Inflammatory macrophage (primary cell): ENCODE measurements at places on chromosomes 2 and 18.
A peak's percentile ranks its signal among the peaks of the same experiment; 100 is the strongest.

- DNase-seq, result no peak
Observed at GRCh38 chr2:100407563-100407962, 9.9 kb downstream of the CHST10 start.

DNA sequence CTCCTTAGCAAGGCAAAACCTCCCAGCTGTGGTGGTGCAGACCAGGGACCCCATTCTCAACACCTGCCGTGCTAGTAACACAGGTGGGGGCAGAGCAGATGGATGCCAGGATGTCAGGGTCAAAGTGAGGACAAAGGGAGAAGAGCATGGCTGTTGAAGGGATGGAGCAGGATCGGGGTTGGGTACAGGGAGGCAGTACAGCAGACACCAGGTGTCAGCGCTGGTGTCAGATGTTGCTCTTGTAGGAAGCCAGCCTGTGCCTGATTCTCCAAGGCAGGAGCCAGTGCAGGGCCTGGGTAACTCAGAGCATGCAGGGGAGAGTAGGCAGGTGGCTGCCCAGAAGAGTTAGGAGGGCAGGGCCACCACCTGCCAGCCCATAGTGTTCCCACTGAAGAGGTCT lies 222.1 kb upstream of the SPRED2 start:
- no peak for DNase-seq

- DNase-seq, result no peak
Observed at GRCh38 chr2:15040429-15041084, 408.0 kb downstream of the LRATD1 start.

- no peak for DNase-seq
Observed at GRCh38 chr18:55501982-55502710, 85.8 kb downstream of the TCF4 start.

DNA sequence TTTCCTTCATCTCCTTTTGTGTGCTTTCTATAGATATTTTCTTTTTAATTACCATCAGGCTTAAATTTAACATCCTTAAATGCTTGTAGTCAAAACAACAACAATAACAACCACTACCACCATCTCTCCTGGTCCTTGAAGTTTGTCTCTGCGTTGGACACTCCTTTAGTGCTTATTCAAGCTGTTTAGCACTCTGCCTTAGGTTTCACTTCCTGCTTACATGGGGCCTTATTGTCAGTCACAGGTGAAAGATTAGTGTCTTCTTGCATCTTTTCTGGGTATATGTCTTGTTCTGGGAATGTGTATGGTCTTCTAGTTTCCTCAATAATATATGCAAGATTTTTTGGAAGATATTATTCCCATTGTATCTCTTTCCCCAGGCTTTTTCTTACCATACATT lies 240.1 kb upstream of the NXPH2 start:
- no peak for DNase-seq

DNA sequence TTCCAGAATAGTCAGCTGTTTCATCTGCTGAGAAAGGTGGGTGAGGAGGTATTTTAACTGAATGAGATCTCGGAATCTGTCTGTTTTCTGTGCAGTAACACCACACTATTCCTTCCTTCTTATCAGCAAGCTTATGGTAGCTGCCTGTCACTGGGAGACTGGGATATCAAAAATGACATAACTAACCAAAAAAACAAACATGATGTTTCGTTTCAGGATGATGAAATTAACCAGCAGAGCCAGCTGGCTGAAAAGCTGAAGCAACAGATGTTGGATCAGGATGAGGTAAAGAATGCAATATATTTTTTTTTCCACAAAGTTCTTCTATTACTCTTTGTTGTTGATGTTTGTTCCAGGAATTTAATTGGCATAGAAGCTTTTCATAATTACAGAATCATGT lies 59.8 kb upstream of the LYPD6B start:
- DNase-seq, result no peak

GRCh38 chr18:62214790-62215189 lies 27.7 kb downstream of the RELCH start:
- no peak for DNase-seq

DNA sequence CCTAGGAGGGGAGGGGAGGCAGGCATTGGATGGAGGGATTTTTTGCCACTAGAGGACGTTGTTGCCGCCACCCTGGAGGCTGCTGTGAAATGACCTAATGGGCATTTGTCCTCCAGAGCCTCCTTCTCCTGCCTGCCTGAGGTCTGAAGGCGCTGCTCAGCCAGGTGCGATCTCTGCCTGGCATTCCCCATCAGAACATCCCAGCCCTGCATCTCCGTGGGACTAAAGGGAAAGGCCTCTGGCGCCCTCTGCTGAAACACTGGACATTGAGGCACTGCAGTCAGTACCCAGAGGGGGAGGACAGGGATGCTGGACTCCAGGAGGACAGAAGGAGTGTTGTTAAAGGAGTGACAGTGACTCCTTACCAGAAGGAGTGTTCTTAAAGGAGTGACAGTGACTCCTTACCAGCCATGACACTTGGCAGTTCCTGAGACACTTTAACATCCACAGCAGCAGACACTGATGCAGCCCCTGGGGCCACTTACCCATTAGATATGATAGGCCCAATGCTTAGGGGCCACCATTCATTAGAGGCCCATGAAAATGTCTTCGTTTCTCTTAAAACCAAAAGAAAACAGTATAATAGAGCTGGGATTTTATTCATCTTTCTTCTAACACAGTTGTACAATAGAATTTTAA lies 17.0 kb downstream of the THNSL2 start:
- DNase-seq, result peak; percentile 43

- no peak for DNase-seq
Observed at GRCh38 chr18:13338318-13338717, 119.8 kb downstream of the LDLRAD4 start.

DNA sequence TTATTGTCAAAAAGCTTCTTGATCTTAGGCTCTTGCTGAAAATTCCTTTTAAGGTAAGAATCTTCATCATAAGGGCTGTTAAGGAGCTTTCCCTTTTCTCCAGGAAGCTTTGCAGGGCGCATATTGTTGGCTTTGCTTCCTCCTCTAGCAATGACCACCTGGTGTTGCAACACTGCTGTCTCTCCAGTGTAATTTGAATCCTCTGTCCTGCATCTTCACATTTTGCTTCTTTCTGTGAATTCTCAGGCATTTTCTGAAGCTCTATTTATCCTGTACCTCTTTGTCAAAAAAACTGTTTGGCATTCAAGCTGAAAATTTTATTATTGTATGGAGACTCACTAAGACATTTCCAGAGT lies 533.1 kb upstream of the CHAC2 start:
- DNase-seq, result no peak

GRCh38 chr2:105857076-105857740 lies 112.5 kb downstream of the NCK2 start:
- no peak for DNase-seq

GRCh38 chr2:50181212-50181611 lies 850.7 kb downstream of the NRXN1 start:
- DNase-seq, result no peak

- no peak for DNase-seq
Observed at GRCh38 chr2:133412694-133413093, 155.6 kb downstream of the NCKAP5 start.

DNA sequence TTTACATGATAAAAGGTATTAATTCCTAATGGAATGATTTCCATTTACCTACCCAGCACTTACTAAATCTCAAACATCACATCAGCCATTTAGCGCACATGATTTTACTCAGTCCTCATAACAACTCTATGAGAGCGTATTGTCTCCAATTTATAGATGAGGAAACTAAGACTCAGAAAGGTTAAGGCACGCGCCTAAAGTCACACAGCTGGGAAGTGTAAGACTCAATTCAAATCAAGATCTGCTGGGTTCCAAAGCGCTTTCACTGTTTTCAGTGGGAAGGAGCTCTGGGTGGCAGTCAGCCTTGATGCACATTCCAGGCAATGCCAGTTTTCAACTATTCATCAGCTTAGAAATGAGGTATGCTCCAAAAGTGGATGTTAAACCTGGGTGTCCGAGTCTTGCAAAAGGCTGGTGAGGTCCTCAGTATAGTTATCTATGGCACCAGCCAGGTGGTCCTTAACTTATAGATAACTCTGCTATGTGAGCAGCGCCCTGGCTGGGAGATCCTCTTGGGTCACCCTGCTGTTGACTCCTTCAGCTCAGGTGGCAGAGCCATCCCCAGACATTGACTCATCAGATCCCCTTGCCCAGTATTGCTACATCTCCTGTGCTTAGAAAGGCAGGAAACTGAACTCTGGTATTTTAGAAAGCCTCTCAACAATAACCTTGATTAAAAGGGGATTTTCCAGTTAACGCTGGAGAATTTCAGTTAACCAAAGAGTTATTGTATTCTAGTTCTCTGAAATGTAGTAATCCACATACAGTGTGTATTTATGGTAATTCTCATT lies 47.1 kb downstream of the SLC4A1AP start:
- no peak for DNase-seq

DNA sequence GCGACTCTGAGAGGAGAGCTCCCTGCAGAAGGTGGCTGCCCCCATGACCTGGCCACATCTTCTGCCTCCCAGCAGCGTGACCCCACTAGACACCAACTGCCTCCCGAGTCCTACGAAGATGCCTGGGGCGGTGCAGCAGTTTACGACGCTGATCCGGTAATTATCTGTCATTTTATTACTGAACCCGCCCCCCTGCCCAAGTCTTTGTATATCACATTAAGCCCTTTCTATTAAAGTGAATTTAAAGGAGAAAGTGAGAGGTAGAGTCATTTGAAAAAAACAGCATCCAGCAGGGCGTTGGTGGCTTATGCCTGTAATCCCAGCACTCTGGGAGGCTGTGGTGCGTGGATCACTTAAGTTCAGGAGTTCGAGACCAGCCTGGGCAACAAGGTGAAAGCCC lies 33.4 kb downstream of the ABCG8 start:
- DNase-seq, result no peak

DNA sequence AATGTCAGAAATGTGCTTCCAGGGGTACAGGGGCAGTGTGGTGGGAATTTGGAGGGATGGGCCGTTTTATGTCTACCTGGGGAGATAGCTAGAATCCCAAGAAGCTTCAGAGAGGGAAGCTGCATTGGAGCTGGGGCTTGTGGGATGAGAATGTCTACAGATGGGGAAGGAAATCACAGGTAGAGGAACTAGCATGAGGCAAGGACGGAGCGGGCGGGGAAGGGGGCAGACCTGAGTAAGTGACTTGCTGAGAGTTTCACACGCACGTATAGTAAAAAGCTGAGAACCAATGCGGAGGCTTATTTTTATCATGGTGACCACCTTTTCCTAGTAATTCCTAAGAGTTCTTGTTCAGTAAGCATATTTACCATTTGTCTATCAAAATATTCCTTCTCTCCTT lies 6.3 kb downstream of the C2orf80 start:
- peak; percentile 29 for DNase-seq

- no peak for DNase-seq
Observed at GRCh38 chr18:36028859-36029258, 38.5 kb downstream of the RPRD1A start.

GRCh38 chr2:227177592-227178336 lies 13.3 kb downstream of the COL4A3 start:
- DNase-seq, result no peak

DNA sequence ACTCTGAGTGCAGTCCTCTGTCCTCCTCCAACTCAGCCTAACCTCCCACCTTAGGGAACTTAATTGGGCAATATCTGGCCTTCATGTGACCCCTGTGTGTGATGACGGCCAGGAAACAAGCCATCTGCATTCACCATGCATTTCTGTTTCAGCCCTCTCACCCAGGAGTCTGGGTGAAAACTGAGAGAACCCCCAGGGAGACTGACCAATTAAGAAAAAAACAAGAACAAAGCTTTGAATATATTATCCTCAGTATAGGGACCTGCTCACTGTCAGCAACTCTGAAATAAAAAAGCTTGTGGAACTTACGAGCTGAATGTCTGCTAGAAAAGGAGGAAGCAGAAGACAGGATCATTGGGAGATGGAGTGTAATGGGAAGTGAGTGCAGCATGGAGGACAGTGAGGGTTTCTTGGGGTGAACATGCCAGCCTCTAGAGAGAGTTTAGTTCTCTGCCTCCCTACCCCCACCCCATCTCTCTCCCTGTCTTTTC lies 9.5 kb downstream of the MAPRE2 start:
- DNase-seq, result peak; percentile 59

DNA sequence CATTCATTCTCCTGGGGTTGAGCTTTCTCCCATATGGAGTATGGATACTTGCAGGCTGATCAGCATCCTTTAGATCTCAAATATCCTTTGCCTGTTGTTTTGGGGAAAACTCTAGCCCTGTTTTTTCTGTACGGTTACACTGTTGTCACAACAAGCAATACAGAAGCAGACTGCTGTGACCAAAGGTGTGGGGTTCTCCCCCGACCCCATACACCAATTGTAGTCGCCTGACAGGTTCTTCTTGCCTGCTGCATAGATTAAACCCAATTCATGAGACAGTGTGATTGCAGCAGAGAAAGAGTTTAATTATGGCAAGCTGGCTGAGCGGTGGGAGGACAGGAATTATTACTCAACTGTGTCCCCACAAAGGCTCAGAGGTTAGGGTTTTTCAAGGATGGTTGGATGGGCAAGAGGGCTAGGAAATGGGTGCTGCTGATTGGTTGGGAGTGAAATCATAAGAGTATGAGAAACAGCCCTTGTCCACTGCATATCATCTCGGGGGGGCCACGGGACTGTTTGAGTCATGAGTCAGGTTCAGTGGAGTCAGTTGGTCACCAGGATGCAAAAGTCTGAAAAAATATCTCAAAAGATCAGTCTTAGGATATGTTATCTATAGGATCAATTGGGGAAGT lies 40.6 kb downstream of the ITGB1BP1 start:
- no peak for DNase-seq
